ENCODE measurements at places on chromosomes 4 and X.

GRCh38 chrX:97367125-97367524 lies 483.4 kb downstream of the RPA4 start:
- DNase-seq: no peak

GRCh38 chr4:185520119-185520518 lies 15.2 kb downstream of the PDLIM3 start:
- no peak for DNase-seq

- DNase-seq: no peak
Measured at GRCh38 chr4:83195269-83195668, 80.7 kb upstream of the PLAC8 start.

- no peak for DNase-seq
Measured at GRCh38 chrX:23656684-23657083, 10.6 kb upstream of the PRDX4 start.

GRCh38 chr4:40910706-40911105 lies 161.0 kb downstream of the NSUN7 start:
- DNase-seq: no peak
